ENCODE measurements at places on chromosomes 5 and 9.
A peak's percentile ranks its signal among the peaks of the same experiment; 100 is the strongest.

GRCh38 chr9:652914-653313 lies 188.6 kb upstream of the DMRT1 start:
- DNase-seq = no peak

DNA sequence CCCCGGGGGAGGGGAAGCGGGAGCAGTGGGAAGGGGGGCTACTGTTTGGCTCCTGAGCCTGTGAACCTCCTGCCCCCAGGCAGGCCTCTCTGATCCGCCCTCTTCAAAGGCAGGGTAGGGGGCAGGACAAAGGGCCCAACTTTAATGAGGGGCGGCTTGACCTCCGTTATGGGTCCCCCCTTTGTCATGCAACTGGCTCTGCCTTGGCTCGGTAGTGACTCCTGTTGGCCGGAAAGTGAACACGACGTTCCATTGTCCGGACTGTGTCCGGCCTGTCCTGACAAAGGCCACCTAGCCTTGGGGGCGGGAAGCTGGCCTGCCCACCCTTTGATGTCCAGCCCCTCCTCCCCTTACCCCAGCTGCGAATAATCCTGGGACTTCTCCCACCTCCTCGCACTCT lies 1.3 kb downstream of the CDX1 start:
- DNase-seq = no peak

DNA sequence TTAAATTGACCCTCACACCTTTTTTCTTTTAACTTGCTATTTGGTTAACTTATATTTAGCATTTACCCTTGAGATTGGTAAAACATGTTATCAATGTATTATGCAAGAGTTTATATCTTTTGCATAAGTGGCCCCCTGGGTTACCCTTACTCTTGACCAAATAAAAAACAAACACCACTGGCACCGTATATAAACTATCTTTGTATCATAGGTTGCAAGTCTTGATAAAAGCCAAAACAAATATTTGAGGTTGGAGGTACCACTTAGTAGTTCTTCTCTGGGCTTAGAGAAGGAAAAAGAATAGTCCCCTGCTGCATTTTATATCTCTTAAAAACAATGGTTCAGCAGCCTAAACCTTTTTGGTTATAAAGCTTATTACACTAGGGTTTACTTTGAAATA lies 61.3 kb downstream of the WDR36 start:
- DNase-seq = no peak

GRCh38 chr5:143025971-143026370 lies 255.8 kb downstream of the ARHGAP26 start:
- no peak for DNase-seq

- DNase-seq = peak; percentile 85
Measured at GRCh38 chr9:114653556-114654159, 3.9 kb downstream of the TEX53 start.

DNA sequence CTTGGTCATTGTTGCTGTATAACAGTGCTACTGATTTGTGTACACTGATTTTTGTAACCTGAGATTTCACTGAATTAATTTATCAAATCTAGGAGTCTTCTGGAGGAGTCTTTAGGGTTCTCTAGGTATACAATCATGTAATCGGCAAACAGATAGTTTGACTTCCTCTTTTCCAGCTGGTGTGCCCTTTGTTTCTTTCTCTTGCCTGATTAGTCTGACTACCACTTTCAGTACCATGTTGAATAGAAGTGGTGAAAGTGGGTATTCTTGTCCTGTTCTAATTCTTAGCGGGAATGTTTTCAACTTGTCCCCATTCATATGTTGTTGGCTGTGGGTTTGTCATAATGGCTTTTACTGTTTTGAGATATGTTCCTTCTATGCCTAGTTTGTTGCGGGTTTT lies 24.7 kb upstream of the RANBP6 start:
- DNase-seq = no peak

DNA sequence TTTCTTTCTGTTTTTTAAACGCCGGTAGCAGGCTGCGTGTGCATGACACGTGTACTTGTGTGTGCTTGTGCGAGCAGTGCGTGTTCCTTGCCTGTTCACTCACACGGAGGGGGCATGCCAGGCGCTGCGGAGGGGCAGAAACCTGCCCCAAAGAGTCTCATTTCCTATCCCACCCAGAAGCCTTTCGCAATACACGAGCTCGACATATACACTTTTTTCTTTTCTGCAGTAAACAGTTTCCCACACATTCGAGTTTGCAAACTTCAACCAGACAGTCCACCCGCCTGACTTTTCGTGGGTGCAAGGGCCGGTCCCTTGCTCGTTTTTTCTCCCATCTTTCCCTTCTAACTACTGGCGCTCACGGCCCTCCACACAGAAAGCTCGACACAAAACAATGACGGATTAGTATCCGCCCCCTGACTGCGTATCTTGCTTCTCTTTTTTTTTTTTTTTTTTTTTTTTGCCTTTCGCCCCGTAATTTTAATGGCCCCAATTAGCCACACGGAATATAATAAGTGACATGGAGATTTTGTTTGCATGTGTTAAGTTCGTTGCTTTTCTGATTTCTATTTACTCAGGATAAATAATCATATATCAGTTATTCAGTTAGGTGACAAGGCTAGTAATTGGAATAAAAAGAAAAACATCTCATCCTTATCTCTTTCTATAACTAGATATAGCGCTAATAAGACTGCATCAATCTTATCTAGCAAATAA lies 5.3 kb upstream of the OTP start:
- DNase-seq = no peak

DNA sequence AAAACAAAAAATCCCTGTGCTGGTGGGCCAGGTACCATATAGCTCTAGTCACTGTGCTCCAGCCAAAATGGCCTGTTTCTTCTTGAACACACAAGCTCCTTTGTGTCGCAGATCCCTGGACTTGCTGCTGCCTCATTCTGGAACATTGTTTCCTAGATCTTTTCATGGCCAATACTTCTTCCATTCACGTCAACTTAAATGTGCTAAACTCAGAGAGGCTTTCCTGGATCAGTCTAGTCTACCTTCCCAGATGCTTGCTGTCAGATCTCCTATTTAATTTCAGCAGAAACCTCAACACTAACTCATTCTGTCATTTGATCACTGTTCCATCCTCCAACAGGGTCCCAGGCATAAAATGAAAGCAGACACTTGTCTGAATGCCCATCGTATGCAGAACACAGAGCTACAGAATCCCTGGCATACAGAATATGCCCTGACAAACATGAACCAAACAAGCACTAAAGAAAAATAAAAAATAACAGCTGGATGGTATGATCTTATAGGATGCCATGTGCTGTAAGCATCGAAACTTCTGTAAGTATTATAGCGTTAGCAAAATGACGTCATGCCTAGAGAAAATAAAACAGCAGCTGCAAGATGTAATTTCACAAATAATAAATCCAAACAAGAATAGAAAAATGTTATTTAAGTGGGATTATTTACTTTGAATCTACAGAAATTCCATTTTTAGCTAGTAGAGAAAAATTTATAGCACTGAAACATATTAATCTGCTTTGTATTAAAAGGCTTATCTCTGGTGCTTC lies 403.7 kb upstream of the DAP start:
- no peak for DNase-seq

DNA sequence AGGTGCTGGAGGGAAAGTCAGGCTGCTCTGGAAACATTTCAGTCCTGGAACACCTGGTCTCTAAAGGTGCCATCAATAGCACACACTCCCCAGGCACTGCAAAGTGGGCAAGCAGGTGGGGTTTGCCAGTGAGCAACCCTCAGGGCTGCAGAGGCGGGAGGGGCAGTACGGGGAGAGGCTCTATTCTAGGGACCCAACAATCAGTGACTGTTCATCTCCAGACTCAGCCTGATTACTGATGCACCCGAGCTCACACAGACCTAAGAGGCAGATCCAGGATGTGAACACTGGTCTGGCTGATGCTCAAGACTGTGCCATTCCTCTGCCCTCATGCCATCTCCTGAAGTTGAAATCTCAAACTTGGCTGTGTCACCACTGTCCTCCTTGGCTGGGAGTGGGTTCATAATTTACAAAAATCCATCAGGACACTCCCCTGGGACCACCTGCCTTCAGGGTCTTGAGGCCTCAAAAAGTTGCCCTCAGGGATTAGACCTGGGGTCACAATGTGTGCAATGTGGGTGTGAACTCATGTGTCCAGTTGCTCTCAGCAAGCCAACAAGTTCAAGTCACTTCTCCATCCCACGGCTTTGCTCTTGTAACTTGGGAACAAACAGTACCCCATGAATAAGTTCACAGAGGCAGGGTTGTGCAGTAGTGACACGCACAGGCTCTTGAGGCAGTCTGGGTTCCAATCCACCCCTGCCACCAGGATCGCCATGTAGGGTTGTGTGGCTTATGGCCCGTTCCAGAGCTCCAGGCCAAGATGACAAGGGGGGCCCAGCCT lies 19.9 kb upstream of the KCNMB1 start:
- no peak for DNase-seq

- DNase-seq = peak; percentile 38
Measured at GRCh38 chr5:172765766-172766286, 5.2 kb downstream of the DUSP1 start.

GRCh38 chr9:31321256-31321655 lies 1063.2 kb upstream of the ACO1 start:
- DNase-seq = no peak

DNA sequence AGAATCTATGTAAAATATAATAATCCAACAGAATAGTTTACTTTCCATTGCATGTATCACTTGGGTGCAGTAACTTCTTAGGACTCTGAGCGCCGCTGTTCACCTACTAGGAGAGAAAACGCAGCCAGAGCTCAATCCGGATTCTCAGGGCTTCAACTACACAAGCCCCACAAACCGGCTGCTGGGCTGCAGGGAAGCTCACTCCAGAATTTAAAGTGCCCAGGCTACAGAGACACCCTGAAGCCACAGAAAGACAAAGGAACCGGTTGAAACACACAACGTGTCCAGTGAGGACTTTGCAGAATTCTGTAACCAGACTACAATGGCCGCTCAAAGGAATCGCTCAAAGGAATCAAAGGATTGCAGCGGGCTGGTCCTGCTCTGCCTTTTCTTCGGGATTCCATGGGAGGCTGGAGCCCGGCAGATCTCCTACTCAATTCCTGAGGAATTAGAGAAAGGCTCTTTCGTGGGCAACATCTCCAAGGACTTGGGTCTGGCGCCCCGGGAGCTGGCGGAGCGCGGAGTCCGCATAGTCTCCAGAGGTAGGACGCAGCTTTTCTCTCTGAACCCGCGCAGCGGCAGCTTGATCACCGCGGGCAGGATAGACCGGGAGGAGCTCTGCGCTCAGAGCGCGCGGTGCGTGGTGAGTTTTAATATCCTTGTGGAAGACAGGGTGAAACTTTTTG lies at the start of gene PCDHGA10:
PCDHGA10 (plus strand) TSS at position 134 of the 686 bp plus-strand sequence; CDS start at position 323, 189 bp downstream.
- peak; percentile 58 for DNase-seq

- DNase-seq = peak; percentile 38
Measured at GRCh38 chr9:15837079-15837679, 284.3 kb downstream of the CCDC171 start.

DNA sequence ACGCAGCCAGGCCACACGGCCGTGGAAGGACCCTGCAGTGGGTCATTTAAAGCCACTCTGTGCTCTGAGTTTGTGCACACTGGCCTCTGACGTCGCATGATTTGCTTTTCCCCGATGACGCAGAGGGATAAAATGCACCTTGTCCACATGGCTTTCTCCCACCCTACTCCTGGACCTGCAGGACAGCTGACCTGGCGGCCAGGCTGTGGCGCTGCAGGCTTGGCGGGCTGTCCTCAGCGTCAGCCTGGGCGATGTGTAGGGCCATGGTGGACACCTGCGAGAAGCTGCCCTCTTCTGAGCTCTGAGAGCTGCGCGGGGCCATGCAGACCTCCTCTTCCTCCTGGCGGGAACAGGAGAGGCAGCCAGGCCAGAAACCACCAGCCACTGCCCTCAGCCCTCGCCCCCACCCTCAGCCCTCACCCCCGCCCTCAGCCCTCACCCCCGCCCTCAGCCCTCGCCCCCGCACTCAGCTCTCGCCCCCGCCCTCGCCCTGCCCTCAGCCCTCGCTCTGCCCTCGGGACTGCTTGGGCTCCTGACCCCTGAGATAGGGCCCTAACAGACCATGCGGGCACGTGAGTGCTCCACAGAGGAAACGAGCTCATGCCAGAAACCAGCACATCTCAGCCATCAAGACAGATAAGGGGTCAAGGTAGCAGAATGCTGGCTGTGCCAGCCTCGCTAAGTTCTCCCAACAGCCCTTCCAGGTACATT lies 20.0 kb upstream of the SCGB3A1 start:
- no peak for DNase-seq

DNA sequence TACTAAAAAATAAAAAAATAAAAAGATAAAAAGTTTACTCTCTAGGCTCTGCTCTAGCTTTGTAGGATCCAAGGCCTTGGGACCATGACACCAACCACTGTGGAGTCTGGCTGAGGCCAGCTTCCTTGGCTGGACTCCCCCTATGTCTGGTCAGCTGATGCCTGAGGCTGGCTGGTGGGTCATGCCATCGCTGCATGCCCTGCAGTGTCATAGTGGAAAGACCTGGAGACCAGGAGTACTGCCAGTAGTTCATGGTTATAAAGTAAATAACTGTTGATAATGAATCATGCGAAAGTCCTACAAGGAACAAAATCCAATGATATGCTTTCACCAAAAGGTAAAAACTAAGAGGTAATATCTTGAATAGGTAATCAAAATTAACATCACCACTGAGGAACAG lies 43.2 kb downstream of the GARNL3 start:
- no peak for DNase-seq

DNA sequence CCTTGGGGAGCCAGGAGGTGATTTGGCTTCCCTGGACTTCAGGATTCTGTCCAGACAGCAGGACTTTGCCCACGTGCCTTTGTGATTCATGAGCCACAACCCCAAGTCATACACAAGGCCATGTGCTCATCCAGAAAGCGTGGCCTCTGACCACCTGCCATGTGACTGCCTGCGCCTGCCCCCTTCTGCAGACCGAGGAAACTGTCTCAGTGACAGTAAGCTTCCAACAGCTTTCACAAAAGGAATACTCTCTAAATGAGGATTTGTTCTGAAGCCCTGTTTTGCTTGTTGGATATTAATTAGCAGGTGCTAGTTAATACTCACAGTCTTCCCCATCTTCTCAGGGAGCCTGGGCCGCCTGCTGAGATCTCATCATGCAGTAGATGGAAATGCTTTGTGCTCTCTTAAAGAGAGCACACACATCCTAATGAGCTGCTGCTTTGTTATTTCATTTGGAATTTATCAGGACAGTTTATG lies 36.9 kb upstream of the ANGPTL2 start:
- no peak for DNase-seq

DNA sequence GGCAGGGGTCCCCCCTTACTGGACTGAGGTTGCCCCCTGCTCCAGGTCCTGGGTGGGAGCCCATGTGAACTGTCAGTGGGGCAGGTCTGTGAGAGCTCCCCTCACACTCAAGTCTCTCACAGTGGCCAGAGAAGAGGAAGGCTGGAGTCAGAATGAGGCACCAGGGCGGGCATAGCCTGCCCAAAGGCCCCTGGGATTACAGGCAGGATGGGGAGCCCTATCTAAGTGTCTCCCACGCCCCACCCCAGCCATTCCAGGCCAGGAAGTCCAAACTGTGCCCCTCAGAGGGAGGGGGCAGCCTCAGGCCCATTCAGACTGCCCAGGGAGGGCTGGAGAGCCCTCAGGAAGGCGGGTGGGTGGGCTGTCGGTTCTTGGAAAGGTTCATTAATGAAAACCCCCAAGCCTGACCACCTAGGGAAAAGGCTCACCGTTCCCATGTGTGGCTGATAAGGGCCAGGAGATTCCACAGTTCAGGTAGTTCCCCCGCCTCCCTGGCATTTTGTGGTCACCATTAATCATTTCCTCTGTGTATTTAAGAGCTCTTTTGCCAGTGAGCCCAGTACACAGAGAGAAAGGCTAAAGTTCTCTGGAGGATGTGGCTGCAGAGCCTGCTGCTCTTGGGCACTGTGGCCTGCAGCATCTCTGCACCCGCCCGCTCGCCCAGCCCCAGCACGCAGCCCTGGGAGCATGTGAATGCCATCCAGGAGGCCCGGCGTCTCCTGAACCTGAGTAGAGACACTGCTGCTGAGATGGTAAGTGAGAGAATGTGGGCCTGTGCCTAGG lies at the start of gene CSF2:
CSF2 (plus strand) TSS at position 559 of the 783 bp plus-strand sequence; CDS start at position 594, 35 bp downstream.
- no peak for DNase-seq
